ENCODE measurements at places on chromosomes 12 and 14.

- peak; percentile 64 for DNase-seq
Measured at GRCh38 chr12:7959701-7960121, 23.7 kb upstream of the SLC2A3 start.

GRCh38 chr12:41014643-41015020, 173.5 kb upstream of the PDZRN4 start:
- DNase-seq, result no peak

DNA sequence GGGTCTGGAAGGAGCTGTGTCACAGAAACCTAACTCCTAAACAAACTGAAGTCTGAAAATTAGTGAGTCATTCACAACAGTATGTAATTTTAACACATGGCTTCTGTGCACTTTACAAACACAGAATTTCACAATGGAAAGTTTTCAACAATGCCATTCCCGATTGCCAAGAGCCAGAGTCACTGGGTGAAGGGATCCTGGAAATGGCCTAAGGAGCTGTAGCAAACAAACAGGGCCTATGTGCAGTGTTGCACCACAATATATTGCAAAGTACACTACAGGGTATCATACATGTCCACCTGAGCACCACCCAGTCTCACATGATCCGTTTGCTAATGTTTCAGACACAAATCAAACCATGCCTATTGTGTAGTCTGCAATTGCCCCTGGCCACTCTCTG, 184.7 kb upstream of the OTX2 start:
- DNase-seq, result no peak

- DNase-seq, result no peak
Measured at GRCh38 chr12:112852127-112852526, 54.6 kb upstream of the OAS1 start.

GRCh38 chr12:49008943-49009342, 9.6 kb downstream of the PRKAG1 start:
- no peak for DNase-seq

DNA sequence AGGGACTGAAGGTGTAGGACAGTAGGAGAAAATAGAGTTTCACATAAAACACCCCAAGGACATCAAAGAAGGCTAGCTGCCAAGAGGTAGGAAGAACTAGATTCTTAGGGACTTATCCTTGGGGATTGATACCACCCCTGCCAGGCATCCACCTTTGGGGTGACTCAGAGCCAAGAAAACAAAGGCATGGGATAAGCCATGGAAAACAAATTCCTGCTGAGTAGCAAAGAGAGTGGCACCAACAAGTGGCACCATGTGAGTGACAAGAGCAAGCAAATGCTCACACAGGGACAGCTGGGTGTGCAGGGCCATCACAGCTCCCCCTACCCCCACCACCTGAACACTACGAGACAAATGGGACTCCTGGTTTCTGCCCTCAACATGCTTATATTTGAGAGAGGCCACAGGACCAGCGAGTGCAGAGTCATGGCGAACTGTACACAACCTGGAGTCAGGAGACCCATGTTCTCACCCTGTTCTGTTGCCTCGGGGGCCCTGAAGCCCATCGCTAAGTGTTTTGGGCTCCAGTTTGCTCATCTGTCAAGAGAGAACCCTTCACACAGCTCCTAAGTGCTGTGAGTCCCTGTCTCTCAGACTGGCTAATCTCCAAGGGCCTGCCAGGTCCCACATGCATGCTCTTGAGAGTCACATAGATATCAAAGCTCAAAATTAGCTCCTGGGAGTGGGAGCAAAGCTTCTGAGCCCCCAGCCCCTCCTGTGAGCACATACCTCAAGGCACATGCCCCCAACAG, 91.9 kb downstream of the DPF3 start:
- no peak for DNase-seq

DNA sequence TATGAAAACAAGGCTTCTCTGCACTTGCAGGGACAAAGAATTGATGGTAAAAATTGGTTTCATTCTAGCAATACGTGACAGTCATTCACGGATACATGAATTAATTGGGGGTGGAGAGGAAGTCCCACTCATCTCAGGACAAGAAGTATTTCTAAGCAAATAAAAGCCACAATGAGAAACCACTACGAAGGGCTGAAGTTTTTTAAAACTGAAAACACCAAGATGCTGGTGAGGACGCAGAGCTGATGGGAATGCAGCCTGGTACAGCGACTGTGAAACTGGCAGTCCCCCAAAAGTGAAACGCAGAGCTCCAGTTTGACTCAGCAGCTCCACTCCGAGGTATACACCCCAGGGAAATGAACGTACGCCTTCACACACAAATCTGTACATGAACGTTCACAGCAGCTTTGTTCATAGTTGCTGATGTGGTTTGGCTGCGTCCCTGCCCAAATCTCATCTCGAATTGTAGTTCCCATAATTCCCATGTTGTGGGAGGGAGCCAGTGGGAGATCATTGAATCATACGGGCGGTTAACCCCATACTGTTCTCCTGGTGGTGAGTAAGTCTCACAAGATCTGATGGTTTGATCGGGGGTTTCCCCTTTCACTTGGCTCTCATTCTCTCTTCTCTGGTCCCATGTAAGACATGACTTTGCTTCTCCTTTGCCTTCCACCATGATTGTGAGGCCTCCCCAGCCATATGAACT, 89.0 kb downstream of the SCARB1 start:
- peak; percentile 99 for DNase-seq

- DNase-seq, result no peak
Measured at GRCh38 chr12:124388679-124389137, 93.8 kb downstream of the RFLNA start.

DNA sequence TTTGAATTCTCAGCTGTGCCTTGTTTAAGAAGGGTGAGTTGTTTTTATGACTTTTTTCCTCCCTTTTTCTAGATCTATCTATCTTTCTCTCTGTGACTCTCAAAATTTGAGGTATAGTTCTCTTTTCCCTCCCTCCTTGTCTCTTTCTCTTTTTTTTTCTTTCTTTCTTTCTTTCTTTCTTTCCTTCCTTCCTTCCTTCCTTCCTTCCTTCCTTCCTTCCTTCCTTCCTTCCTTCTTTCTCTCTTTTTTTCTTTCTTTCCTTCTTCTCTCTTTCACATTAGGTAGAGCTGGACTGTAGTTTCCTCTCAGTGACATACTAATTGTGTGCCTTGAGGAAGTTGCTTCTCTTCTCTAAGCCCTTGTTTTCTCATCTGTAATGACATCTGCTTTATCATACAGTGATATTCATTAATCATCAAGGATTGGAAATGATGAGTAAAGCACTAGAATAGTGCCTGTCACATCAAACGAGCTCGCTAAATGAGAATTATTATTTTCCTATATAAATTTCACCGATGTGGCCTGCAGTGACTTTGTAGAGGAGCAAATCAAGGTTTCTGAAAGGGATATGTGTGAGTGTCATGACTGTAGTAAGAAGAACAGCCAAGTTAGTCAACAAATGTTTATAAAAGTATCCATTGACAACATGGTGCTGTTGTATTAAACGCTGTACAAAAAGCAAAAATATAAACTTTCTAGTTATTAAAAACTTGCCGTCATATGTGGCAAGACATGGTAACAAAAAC, 78.9 kb upstream of the SLC38A2 start:
- DNase-seq, result no peak

DNA sequence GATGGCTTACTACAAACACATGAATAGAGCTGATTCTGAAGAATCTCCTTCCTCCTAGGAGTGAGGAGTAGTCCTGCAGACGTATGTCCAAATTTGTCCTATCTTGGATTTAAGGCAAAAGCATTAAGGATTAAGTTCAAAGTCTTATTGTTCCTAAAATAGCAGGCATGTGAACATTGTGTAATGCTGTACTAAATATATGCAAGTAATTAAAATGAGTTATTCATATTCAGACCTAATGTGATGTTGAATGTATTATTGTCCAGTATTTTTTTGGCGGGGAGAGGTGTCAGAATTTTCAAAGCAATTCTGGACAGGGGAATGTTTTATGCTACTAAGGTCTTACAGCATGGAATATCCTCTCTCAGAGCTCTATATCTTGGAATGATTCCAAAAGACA, 60.7 kb upstream of the STK38L start:
- DNase-seq, result no peak

- DNase-seq, result no peak
Measured at GRCh38 chr14:92144708-92145107, 22.9 kb downstream of the CPSF2 start.

DNA sequence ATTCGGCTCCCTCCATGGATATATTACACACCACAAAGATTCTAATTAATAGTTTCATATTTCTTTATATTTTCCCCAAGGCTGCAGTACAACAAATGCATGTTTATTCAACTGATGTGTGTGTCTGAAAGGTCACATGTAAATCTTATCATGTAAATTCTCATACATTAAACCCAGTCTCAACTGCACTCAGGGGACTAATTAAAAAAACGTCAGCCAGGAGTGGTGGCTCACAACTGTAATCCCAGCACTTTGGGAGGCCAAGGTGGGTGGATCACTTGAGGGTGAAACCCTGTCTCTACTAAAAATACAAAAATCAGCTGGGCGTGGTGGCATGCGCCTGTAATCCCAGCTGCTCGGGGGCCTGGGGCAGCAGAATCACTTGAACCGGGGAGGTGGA, 67.8 kb downstream of the MAP3K9 start:
- DNase-seq, result no peak

- DNase-seq, result peak; percentile 97
Measured at GRCh38 chr12:80778005-80778541, 61.4 kb downstream of the MYF5 start.

- no peak for DNase-seq
Measured at GRCh38 chr14:44168566-44168965, 338.5 kb downstream of the FSCB start.

- DNase-seq, result no peak
Measured at GRCh38 chr12:122057769-122058168, 20.8 kb upstream of the MLXIP start.

DNA sequence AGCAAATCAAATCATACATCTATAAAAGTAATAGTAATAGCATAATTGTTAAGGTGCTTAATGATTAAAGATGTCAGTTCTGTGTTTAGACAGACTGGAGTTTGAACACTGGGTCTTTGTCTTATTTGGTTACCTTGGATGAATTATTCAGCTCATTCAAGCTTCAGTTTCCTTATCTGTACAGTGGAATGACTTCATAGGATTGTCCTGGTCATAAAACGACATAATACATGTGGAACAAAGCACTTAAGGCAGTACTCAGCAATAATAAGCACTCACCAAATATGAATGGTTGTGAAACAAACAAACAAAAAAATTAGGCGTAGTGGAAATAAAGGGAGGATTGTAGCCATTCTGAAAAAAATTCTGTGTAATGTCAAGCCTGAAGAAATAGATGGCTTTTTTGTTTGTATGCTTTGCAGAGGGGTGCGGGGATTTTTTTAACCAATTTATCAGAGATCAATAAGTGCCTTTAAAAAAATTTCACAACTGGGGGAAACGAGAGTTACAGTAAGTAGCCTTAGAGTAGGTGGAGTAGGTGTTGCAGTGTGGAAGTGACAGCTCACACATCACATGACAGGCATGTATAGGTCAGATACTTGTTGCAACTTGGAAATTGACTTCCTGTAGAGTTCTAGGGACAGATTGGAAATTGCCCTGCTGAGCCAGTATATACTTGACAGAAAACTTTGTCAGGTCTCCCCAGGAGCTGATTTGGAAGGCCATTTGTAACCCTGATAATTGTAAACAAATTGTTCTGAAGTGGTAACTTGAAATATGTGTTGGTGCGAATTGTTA, 157.7 kb downstream of the SLC15A5 start:
- no peak for DNase-seq

DNA sequence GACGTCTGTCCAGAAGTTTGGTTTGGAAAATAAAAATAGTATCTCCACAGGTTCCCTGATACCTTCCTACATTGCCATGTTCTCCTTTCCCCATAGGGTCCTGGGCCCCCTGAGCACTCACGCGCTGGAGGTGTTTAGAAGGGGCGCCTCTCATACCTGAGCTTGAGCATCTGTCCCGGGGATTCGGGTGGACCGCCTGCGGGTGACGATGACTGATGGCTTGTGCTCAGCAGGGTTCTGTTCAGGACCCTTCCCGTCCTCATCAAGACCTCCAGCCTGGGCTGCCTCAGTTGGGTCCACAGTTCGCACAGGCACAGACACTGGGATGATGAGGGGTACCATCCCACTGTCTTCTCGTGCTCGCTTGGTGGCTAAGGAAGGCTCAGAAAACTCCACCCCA, 22.7 kb upstream of the PNMA1 start:
- no peak for DNase-seq

GRCh38 chr12:108816652-108817335, 40.6 kb downstream of the SSH1 start:
- DNase-seq, result no peak

- no peak for DNase-seq
Measured at GRCh38 chr12:112855375-112855774, 51.4 kb upstream of the OAS1 start.

DNA sequence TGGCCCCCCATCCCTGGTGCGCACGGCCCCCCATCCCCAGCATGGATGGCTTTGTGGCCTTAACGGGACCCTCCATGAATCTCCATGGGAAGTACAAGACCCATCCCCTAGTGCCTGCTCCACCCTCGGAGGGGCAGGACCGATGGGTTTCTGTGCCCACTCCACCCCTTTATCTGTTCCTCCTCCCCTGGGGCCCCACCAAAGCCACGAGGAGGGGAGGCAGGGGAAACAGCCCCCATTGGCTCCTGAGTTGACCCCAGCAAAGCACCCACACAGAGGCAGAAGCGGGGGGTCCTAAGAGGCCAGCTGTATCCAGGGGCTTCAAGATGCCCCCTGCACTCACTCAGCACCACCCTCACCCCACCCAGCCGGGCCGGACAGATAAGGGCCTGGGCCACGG, 36.1 kb upstream of the TMEM179 start:
- DNase-seq, result no peak

DNA sequence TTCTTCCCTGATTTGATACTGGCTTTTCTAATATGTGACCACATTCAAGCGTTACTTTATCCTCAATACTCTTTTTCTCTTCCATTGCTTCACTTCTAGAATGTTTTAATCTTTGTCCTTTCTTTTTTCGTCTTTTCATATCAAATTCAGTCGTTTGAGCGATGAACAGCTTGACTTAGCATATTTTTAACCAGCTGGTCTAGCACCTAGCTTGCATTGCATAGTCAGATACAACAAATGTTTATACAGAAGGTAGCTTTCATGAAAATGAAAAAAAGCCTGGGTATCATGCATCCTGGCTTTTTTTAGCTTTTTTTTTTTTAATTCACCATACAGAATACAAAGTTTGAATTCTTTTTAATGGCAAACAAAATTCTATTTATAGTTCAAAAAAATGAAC, 1.2 kb downstream of the SOX5 start:
- no peak for DNase-seq

GRCh38 chr12:12003609-12004008, 67.1 kb upstream of the BCL2L14 start:
- no peak for DNase-seq
